Chondrocyte (in vitro differentiated cells): ENCODE measurements at places on chromosomes 2 and 18. TPM values are rescaled to one million over a fixed set of nuclear protein-coding genes. Genes with fewer than 3 reads are reported as not detected.

PSMD14 gene
- total RNA-seq = 48.5 to 62.5 TPM (median 48.9 TPM) in 3 replicates

GRCh38 chr2:33288011-33288410 lies 188.4 kb upstream of the RASGRP3 start:
- no peak for DNase-seq
- H3K27me3 ChIP-seq = no peaks in the 10 kb centered on the region
- peaks cover 41% of the 10 kb centered on the region for H3K36me3 ChIP-seq
- peak overlapping the region; percentile 38 for H3K27ac ChIP-seq

VIT gene
- total RNA-seq = 0.15 to 2.6 TPM in 2 of 3 replicates, not detected in the other

DNA sequence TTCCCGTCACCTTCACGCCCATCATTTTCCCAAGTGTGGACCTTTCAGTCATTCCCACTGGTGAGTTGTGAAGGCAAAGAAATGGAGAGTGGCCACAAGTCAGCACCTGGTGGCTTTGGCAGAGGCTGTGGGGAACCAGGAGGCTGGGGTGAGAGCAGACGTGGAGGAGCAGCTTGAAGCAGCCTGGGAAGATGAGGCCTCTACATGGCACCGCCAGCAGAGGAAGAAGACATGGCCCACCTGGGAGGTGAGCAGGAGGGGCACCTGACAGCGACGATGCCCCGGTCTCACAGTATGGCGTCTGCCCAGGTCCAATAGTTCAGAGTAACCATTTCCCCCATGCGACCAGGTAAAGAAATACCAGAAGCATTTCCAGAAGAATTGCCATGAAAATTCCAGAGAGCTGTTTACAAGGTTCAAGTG lies 69.0 kb downstream of the TPO start:
- no peaks in the 10 kb centered on the region for H3K4me1 ChIP-seq
- DNase-seq = peak; percentile 59
- H3K27ac ChIP-seq = no peak overlapping the region
- peaks cover 13% of the 10 kb centered on the region for H3K27me3 ChIP-seq

- no peaks in the 10 kb centered on the region for H3K27me3 ChIP-seq
- no peak overlapping the region for H3K4me3 ChIP-seq
- H3K36me3 ChIP-seq = peaks cover 12% of the 10 kb centered on the region
- peaks cover 31% of the 10 kb centered on the region for H3K4me1 ChIP-seq
Observed at GRCh38 chr2:187407407-187408084, 40.5 kb downstream of the CALCRL start.
